ENCODE measurements at places on chromosomes 13 and 19.
A peak's percentile ranks its signal among the peaks of the same experiment; 100 is the strongest.

GRCh38 chr19:48489608-48490216, 20.5 kb downstream of the CYTH2 start:
- DNase-seq: peak; percentile 90

- no peak for DNase-seq
Observed at GRCh38 chr13:112700291-112701060, 10.6 kb downstream of the ATP11A start.

DNA sequence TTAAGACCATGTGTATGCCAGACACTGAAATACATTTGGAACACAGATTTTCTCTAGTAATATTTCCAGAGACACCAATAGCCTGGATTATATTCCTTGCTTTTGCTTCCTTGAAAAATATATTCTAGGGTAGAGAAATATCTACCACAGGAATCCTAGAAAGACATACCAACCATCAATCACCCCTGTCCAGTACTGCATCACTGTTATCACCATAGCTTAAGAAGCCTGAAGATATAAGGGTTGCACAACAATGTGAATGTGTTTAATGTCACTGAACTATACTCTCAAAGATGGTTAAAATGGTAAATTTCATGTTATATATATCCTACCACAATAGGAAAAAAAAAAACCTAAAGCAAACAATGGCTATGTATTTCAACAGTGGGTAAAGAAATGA, 163.6 kb downstream of the DIAPH3 start:
- DNase-seq: no peak

- DNase-seq: peak; percentile 86
Observed at GRCh38 chr13:31160857-31161556, 697 bp downstream of the HSPH1 start.

- DNase-seq: peak; percentile 74
Observed at GRCh38 chr13:77492982-77493381, 42.5 kb upstream of the SCEL start.

DNA sequence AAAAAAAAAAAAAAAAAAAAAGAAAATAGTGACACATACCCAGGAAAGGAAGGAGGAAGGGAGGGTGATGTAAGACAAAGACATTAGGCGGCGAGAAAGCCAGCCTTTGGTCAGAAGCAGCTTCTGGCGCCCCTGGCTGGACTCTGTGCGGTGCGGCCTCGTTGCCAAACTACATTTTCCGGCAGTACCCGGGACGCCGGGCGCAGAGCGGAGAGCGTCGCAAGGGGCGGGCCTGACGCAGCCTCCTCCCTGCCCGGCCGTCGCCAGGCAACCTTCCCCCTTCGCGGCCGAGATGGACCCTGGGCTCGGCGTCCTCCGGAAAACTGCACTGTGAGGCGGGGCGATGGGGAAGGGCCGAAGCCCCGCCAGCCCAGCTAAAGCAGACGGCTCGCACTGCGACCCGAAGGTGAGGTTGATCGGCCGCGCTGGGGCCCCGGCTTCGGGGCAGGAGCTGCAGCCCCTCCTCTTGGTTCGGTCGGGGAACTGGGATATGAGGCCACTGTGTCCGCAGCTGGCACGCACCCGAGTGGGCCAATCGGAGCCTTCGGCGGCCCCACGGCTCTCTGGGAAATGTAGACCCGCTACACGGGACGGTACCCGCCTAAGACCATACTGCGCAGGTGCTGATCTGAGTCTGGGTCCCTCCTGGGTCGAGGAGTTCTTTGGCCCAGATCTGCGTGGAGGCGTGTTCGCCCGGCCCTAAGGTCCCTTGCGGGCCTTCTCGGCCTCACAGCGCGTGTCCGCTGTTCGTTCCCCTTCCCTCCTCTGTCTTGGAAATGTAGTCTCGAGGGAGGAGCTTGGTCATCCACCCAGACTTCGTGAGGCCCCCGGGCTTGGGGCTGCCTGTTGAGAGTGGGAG, 2.3 kb upstream of the MZF1 start:
- peak; percentile 90 for DNase-seq

DNA sequence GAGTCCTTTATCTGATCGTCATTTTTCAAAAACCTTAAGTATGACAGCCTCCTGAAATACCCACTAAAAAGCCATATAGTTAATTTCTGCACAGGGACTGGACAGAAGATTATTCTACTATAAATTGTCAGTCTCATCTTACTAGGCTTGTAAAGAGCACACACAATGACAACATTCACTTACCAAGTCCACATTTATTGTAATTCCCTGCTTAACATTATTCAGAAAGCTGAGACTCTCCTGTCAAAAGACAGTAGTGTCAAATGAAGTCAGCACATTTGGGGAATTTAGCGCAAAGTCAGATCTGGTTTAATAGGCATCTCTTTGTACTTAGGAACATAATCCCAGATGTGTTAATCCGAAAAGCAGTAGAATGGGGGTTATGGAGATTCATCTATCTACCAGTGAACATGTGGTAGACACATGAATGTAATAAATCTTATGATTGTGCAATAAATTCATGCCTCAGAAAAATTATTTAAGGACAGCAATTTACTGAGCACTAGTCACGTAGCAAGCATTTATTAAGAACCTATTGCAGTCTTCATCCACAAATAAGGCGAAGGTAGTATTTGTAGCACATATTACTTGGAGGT, 224.6 kb upstream of the GPC6 start:
- no peak for DNase-seq

DNA sequence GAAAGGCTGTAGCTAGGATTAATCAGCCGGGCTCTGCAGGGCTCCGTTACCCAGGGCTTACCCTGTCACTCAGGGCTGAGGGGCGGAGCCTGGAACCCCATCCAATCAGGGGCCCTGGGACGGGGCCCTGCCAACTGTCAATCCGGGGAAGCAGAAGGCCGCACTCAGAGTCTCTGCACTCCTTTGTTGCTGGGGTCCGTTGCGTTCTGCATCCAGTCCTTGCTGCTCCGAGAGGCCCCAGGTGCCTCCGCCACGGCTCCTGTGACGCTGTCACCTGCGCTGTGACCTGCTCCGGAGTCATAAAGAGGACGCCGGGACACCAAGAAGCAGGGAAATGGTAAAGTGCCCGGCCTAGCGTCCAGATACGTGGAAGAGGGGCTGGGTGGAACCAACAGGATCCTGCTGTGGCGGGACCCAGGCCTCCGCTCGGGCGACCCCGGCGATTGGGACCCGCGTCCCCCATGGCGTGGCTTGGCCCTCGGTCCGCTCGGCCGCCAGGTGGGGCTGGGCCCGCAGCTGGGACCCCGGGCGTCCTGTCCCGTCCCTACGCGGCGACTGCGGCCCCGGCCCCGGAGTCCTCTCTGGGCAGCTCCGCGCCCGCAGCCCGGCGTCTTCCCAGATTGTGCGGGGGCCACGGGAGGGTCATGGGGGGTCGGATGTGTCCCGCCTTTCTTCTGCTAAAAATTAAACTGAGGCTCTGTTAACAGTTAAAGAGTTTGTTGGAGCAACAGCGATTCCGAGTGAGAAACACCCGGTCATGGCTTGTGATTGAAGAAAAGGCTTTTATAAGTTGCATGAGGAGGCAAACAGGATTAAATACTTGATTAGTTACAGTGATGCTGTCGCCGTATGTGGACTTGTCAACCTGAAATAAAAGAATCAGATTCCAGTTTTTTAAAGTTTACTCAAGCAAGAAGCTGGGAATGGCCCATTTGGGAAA, at the start of gene ZNF491:
Gene ZNF491 (plus strand): TSS at position 133 of the 940 bp plus-strand sequence. CDS start 7,431 bp downstream, outside the sequence.
- peak; percentile 97 for DNase-seq

- no peak for DNase-seq
Observed at GRCh38 chr19:42078058-42078457, 2.1 kb downstream of the ZNF574 start.

GRCh38 chr13:114282041-114282670, 755 bp downstream of the UPF3A start:
- peak; percentile 90 for DNase-seq

DNA sequence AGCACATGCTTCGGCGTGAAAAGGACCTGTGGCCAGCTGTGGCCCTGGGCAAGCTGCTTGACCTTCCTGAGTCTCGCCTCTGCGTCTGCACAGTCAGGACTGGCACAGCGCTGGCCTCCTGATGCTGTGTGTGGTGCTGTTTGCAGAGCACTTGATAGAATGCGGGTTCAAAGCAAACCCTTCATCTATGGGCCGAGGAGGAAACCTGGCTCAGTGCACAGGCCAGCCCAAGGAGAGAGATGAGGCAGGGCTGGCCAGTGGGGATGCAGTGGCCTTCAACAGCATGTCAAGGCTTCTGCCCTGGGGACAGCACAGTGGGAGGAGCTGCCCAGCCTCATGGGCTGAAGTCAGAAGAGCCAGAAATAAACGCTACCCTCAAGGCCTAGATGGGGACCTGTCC, 21.3 kb upstream of the VSTM2B start:
- no peak for DNase-seq

DNA sequence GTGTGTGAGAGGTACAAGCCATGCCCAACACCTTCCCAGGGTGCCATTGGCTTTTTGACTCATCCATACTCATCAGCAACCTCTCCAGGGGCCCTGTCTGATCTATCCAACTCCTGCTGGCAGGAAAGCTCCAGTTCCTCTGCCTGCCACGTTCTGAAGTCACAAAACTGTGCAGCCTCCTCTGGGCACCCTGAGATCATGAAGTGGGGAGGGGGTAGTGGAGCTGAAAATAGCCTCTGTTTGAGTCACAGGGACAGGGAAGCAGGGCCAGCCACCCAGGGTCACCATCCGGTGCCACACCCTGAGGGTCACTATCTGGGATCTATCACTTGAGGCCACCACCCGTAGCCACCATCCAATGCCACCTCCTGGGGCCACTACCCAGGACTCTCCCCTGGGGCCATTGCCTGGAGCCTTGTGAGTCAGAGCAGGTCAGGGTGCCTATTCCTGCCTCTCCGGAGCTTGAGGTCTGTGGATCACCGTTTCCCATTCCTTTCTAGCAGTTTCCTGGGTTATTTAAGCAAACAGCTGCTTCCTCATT, 172.1 kb downstream of the NUFIP1 start:
- DNase-seq: peak; percentile 36

GRCh38 chr13:73731564-73731963, 402.6 kb downstream of the KLF12 start:
- DNase-seq: no peak

DNA sequence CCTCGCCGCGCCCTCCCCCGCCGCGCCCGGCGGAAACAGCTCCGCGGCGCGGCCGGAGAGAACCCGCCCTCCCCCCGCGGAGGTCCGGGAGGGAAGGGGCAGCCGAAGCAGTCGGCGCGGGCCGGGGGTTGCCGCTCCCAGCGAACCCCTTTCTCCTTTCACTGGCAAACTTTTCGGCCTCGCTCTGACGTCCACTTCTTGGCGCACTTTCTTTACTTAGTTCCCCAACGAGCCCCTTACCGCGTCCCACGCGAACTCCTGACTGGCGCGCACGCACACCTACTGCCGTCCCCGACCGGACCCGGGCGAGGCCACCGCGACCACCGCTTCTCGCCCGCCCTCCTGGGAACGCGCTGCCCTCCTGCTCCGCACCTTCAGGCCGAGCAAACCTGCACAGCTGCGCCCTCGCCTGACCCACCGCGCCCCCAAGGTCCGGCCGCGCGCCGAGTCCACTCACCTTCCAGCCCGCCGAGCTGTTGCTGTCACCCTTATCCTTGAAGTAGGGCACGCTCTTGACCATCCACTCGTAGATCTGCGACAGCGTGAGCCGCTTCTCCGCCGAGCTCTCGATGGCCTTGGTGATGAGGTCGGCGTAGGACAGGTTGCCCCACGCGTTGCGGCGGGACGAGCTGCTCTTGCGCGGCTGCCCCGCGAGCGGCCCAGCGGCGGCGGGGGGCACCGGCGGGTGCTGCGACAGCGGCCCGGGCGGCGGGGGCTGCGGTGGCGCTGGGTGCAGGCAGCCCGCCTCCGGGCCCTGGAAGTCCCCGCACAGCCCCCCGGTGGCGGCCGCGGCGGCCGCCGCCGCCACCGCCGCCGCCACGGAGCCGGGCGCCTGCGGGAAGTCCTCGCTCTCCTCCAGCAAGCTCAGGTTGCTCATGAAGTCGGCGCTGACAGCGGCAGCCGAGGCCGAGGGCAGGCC, 1.1 kb downstream of the FOXO1 start:
- DNase-seq: peak; percentile 75

DNA sequence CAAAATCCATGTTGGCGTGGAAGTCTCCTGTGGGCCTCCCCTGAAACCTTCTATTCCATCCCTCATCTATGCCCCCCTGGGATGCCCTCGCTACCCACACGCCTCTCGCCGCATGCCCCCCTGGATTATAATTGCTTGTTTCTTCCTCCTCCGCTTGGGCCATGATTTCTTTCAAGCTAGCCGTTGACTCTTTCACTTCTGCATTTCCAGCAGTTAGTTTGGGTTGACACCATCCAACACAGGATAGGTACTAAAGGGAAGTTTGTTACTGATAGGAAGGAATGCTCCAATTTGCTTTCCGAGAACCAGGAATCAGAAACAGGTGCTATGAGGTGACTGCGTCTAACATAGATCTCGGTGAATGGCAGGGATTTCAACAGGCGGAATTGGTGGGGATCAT, 7.7 kb upstream of the SLC25A15 start:
- no peak for DNase-seq

DNA sequence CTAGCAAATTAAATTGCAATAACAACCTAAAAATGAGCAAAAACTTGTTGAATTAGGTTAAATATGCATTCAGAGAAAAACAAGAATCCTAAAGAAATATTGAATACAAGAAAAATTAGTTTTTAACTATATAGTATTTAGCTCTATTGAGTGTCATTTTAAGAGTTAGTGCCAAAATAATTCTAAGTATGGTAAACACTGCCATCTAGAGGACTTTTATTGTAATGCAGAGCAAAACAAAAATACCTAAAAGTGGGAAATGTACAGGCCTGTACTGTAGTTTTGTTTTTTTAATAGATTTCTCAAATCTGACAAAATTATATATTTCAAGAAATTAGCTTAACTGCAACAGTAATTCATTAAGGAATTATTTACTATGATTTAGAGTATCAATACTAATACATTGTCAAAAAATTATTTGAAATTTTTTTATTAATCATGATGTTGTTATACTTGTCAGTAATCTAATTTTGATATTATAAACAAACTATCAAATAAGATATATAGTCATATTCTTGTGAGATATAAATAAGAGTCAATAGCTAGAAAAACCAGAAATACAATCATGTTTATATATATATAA, 8.2 kb upstream of the PCDH9 start:
- peak; percentile 79 for DNase-seq

DNA sequence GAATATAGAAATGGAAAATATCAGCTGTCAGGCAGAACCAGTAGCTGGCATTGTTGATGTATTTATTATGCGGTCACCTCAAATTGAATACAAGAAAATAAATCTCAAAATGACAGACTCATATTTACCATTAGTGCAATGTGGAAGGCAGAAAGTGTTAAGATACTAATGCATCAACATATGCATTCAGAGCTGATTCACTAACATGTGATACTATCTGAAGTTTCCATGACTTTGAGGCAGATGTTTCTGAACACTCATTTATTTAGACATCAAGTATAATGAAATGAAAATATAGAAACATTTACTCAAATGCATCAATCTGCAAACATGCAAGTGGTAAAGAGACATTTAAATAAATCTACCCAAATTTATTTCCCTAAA, 474.2 kb upstream of the SLC10A2 start:
- DNase-seq: no peak

DNA sequence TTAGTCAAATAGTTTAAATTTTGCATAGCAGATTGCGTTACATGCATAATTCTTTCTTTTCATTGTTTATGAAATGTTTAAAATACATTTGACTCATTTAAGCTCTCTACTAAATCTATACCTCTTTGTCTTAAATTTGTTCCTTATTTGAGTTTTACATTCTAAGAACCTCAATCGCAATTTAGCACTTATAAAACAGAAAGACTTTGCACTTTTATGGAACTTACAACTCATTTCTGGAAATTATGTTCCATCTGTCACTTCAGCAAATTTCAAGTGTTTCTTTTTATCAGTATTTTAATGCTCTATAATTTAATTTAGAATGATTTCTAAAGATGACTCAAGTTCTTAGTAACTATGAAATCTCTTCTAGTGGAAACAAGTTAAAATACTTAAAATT, 1505.8 kb upstream of the SPRY2 start:
- DNase-seq: no peak

GRCh38 chr19:55579766-55580621, 654 bp downstream of the ZNF579 start:
- DNase-seq: peak; percentile 71

Data from Karpas-422 (cell line).